ENCODE measurements at places on chromosomes 2 and 18.

DNA sequence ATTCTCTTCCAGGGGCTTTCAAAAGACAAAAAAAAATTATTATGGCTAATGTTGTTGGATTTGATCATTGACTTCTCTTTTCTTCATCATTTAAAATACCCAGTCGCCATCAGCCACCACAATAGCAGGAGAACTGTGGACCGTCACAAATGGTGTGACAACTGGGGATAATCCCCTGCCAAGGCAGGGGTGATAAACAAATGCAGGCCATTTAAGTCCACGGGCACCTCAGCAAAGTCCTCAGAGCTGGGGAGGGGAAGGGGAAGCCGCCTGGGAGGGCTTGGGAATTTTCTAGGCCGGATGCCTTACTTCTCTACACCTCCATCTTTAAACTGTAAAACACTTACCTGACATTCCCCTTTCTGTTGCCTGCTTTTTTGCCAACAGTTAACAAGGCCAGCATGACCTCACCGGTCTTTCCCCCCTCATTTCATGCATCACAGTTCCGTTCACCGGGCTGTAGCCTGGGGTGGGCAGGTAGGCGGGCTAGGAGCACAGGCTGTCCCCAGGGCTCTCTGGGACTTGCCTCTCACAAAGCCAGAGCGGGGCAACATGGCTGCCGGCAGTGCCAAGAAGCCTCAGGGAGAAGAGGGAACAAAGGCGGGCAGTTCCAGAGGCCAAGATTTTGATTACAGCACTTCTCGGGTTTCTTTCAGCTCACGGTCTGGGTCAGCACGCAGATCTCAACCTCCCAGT lies 820.4 kb downstream of the BCL11A start:
- no peak for DNase-seq

- DNase-seq = no peak
Observed at GRCh38 chr2:237818066-237818473, 19.5 kb downstream of the RBM44 start.

DNA sequence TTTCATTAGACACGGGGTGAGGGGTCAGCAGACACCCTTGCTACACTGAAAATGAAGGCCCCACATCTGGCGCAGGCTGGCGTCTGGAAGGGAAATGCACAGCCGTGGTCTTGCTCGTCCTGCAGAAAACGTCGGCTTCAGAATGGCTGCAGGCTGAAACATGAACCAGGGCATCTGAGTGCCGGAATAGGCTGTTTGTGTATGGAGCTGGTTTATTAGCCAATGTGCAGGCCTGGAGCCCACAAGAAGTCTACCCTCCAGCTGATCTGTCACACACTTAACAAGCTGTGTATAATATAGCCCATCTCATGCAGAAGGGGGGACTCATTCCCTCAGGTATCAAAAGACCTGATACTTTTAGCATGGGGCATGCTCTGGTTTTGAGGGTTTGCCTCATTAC lies 153.4 kb upstream of the SOX11 start:
- no peak for DNase-seq

DNA sequence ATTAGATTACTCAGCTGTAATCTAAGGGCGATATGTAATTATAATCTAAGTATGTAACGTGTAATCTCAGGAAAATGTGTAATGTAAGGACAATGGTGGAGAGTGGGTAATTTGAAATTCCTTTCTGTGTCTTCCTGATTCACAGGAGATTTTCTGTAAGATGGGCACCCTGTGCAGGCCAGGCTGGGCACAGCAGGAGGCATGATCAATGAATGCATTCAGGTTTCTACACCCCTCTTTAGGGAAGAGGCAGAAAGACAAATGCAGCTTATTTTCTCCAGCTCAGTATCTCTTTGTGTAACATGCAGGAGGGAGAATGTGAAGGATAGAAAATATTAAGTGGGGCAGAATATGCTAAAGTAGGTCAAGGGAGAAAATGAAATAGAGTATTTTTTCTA lies 320.1 kb downstream of the PIK3C3 start:
- DNase-seq = no peak

- no peak for DNase-seq
Observed at GRCh38 chr2:240961910-240962299, 36.5 kb upstream of the SNED1 start.

All from hepatic stellate cell (primary cell).